ENCODE measurements at places on chromosomes 2 and 18.

- ATAC-seq: peak; percentile 96
Observed at GRCh38 chr18:40006634-40007033, 1948.4 kb upstream of the PIK3C3 start.

DNA sequence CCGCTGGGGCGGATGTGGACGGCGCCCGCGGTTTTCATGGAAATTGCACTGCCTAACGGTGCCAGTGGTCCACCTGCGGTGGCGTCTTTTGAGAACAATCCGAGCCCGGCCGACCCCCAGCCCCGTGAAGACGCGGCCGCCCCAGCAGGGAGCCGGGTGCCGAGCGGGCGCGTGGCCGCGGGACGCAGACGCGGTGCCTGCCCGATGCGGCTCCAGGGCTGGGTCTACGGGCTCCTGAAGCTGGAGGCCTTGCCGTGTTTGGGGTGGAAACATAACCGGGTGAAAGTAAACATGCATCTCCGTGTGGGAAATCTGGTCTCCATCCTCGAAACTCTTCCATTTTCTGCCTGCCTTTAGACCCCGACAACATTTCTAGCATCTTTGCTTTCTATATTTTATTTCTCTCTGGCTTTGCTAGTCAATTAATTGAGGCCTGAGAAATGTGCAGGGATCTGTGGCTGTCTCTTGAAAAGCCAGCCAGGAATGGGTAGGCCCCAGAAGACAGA lies 572 bp downstream of the INPP4A start:
- ATAC-seq: peak; percentile 22

DNA sequence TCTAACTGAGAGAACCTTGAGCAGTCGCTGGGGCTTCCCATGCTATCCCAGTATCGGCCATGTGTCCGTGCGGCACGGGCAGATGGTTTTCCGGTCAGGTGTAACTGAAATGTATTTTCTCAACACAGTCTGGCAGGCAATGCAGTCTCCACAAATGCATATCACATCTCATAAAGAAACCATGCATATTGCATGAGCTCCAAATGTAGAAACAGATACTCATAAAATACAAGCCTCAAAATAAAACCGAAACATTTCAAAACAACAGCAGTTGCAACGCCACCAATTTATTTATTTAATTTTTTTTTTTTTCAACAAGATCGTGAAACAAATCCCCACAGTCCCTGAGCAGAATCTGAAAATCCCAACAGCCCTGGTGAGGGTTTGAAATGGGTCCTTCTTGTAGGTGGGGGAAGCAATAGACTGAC lies 299.4 kb downstream of the LPIN1 start:
- no peak for ATAC-seq

DNA sequence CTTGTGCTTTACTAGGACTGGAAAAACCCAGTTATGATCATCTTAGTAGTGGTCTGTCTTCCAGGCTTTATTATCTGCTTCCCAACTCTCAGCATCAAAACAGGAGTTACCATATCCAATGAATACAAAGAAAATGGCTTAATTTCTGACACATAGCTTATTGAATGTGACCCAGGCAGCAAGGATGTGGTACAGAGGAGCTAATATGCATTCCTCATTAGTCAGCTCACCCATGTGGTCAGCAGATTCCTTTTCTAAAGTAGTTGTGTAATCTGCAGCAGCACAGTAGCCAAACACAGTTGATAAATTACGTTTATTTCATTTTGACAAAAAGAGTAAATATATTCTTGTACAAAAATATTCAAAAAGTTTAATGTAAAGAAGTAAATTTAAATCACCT lies 43.6 kb downstream of the TSPYL6 start:
- ATAC-seq: peak; percentile 46

GRCh38 chr18:55289775-55290174 lies 298.2 kb downstream of the TCF4 start:
- no peak for ATAC-seq

- ATAC-seq: no peak
Observed at GRCh38 chr2:232802091-232802490, 25.7 kb upstream of the KCNJ13 start.

DNA sequence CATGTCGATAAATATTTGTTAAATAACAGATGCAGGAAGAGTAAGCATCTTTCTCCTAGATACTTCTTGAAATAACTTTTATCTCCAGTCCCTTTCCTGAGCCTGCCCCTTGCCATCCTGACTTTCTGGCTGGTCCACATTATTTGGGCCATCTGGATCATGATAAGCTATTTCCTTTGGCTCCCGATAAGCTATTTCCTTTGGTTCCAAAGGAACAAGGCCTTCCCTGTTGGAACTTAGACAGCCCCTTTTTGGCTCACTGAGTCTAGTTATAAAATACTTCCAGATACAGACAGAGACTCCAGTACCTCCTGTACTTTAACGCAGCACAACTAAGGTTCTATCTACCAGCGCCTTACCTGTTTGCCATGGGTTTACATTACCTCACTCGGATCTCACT lies 205.3 kb upstream of the CCDC150 start:
- no peak for ATAC-seq

DNA sequence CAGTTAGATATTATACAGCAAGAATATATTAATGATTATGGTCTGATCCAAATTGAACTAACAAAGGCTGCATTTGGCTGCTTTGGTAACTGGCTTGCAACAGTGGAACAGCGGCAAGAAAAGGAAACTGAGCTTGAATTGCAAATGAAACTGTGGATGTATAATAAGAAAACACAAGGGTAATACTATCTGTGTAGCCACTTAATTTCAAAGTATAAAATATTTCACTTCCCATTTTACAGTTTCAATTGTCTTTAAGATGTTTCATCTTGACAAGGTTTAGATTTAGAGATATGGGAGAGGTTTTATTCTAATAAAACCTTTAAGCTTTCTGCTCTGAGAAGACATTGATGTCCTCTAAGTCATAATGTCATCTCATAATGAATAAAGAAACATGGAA lies 23.8 kb downstream of the WDR75 start:
- ATAC-seq: no peak

DNA sequence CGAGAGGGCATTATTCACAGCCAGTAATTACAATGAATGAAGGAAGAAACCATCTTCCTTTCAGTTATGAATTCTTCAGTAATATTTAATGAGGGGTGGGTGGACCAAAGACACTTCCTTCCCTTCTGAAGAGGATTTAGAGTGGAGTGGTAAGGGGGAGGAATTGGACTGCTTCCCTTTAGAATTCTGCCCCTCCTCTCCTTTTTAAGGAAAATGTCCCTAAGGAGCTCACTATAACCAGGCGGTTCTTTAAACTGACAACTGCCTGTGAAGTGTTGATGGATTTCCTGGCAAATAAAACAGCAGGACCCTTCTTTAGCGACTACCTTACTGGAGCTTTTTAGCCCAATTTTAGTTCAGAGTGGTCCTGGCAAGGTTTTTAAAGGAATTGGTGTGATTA lies 86.4 kb downstream of the LIMS1 start:
- peak; percentile 16 for ATAC-seq

GRCh38 chr2:237198164-237198855 lies 112.6 kb downstream of the COPS8 start:
- no peak for ATAC-seq

DNA sequence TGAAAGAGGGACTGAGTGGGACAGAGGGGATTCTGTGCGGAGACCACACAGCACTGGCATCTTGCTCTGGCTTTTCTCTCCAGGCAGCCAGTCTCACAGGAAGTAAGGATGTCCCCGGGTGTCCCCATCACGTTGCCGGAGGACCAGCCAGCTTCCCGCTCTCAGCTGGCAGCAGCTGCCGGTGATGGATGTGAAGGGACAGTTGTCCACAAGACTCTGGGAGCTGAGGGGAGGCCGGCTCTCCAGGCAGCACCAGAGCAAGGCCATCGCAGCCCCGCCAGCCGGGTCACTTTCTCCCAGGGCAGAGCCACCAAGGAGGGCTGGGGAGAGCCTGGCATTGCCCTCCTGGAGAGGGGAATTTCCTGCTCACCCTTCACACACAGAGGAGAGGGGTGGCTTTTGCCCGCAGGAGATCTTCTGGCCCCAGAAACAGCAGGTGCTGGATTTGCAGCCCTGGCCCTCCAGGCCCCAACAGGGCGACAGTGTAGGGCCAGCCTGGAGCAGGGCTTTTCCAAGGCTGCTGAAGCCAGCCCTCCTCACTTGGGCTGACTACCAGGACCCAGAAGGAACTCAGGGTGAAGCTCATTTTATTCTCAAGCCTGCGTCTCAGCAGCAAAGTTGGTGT lies 24.0 kb upstream of the B3GNT7 start:
- ATAC-seq: no peak

DNA sequence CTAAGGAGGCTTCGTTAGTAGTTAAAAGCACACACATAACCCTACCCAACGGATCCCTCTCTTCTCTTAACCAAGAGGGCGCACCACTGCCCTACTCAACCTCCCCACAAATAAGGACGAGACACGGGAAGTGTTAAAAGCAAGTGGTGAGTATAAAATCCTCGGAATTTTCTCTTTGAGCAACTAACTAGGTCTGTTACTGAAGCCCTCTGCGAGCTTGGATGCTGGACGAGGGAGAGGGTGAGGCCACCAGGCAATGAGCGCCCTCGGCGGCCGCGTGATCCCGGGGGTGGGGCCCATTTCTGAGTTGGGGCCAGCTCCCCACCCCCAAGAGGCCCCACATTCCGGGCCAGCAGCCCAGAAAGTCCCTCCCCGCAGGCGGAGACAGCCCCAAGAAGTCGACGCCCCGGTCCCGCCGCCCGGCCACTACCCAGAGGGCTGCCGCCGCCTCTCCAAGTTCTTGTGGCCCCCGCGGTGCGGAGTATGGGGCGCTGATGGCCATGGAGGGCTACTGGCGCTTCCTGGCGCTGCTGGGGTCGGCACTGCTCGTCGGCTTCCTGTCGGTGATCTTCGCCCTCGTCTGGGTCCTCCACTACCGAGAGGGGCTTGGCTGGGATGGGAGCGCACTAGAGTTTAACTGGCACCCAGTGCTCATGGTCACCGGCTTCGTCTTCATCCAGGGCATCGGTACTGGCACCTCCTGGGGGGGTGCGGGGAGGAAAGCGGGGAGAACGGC lies at the start of gene CYBRD1:
Gene CYBRD1 (plus strand): TSS at position 423 of the 736 bp plus-strand sequence. CDS start 72 bp downstream, at position 495.
- peak; percentile 61 for ATAC-seq

DNA sequence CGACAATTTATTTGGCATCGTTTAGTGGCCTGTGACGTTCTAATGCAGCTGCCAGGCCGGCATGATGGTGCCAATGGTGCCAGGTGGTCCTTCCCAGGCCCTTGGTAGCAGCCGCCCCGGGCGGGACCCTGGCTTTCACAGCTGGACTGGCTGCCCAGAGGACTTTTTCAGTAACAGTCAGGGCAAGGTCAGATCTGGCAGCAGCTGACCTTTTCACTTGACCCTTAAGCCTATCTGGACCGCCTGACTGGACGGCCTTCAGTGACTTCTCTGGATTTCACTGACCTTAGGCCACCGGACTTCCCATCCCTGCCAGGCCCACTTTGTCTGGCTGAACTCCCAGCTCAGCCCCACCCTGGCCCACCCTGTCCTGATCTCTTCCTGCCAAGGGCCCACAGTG lies 15.9 kb downstream of the TRIB2 start:
- ATAC-seq: no peak

DNA sequence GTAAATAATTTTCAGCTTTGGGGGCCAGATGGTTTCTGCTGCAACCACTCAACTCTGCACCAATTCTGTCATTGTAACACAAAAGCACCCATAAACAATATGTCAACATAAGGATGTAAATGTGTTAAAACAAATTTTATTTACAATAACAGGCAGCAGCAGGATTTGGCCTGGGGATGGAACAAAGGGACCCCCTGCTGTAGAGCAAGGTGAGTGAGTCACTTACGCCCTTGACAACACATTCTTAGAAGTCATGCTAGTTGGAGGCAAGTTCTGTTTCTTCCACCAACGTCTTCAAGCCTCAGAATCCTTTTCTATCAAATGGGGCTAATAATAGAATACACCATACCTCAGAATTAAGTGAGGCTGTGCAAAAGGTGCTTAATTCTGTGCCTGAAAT lies 610.2 kb upstream of the SYT4 start:
- ATAC-seq: no peak

DNA sequence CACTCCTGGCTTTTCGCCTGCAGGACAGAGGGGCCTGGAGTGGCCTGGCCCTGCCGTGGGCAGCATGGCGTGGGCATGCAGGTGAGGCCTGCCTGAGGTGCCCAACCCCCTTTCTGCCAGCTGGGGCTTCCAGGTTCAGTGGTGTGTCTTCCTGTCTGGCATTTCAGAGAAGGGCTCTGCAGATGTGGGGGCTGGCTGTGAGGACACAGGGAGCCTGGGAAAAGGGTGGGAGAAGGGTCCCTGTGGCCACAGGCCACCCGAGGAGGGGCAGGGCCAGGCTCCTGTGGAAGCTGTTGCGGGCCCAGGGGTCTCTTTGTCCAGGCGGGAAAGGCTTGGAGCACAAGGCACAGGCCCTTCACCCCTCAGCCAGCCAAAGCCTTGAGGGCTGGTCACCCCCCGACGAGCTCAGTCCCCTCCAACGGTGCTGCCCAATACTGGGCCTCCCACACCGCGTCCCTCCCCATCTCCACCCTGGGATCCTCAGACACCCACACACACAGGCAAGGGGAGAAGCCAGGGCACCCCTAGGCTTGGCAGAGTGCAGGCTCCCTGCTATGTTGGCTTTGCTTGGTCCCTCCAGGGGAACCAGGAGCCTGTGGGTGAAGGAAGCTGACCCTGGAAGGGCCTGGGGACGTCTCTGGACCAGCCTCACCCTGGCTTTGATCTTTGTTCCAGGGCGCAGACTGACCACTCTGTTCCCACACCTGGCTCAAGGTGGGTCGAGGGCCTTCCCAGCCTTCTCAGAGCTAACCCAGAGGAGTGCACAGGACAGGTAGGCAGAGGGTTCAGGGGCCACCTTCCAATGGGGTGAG lies 3.7 kb upstream of the AQP12A start:
- no peak for ATAC-seq

DNA sequence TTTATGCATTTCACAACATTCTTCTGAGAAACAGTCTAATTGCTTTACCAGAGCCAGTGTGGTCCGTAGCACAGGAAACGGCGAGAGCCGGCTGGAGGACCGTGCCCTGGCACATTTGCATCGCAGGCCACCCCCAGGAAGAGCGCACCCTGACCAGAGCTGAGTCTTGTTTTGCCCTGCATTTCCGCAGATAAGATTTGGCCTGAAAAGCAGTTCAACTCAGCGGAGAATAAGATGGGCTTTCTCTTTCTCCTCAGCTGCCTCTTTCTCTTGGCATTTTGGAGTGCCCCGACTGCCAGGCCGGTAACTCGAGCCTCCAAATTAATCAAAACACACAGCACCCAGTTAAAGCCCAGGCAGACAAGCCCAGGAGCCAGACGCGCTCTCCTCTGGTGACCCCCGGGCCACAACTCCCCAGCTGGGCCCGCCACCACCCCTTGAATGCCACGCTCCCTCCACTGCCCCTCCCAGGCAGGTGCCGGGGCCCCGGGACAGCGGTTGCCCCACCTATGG lies 464 bp downstream of the COL4A4 start:
- ATAC-seq: peak; percentile 17
